ENCODE measurements at places on chromosomes 1 and 21.
A peak's percentile ranks its signal among the peaks of the same experiment; 100 is the strongest.

- no peak for DNase-seq
Measured at GRCh38 chr1:234324821-234325220, 48.4 kb upstream of the COA6 start.

- no peak for DNase-seq
Measured at GRCh38 chr1:47216278-47217059, 15.6 kb downstream of the TAL1 start.

- no peak for DNase-seq
Measured at GRCh38 chr1:58528518-58528917, 18.0 kb downstream of the OMA1 start.

- DNase-seq: no peak
Measured at GRCh38 chr1:21705303-21705980, 36.3 kb upstream of the RAP1GAP start.

DNA sequence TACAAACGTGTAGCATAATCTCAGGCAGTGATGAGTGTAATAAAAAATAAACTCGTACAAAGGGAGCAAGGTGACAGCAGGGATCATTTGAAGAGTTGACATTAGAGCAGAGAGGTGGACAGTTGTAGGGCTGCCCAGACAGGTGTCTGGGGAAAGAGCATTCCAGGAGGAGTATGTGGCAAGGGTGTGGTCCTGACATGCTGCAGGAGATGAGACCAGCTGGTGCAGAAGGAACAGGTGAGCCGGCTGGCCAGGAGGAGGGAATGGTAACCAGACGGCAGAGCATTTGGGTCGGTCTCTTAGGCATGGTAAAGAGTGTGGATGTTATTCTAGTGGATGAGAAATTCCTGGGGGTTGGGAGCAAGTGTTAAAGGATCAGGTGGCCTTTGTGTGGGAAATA is 306.3 kb downstream of the LMX1A start:
- DNase-seq: no peak

- DNase-seq: no peak
Measured at GRCh38 chr1:37792943-37793686, 532 bp upstream of the MANEAL start.

DNA sequence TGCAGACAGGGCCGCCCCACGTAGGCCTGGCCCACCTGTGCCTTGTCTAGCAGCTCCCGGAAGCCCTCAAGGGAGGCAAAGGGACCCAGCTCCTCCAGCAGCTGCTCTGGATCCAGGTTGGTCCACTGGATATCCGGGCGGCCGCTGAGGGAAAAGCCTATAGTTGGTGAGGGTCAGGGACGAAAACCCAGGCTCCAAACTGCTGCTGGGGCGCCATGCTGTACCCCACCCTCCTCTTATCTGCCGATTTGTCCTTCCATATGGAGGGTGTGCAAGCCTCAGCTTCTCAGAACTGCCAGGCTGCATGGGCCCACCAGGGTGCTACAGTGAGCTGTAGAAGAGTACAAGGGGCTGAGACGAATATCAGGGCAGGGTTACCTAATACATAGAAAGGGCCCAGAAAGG is 12.2 kb downstream of the PTCH2 start:
- no peak for DNase-seq

- peak; percentile 6 for DNase-seq
Measured at GRCh38 chr1:213669964-213670691, 317.6 kb upstream of the PROX1 start.

DNA sequence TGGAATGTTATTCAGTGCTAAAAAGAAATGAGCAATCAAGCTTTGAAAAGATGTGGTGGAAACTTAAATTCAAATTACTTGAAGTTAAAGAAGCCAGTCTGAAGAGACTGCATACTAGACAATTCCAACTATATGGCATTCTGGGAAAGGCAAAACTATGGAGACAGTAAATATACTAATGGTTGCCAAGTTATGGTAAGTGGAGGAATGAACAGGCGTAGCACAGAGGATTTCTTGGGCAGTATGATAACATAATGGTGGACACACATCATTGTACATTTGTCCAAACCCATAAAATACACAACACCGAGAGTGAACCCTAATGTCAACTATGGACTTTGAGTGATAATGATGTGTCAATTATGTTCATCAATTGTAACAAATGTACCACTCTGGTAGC is 21.1 kb upstream of the SELP start:
- DNase-seq: no peak

DNA sequence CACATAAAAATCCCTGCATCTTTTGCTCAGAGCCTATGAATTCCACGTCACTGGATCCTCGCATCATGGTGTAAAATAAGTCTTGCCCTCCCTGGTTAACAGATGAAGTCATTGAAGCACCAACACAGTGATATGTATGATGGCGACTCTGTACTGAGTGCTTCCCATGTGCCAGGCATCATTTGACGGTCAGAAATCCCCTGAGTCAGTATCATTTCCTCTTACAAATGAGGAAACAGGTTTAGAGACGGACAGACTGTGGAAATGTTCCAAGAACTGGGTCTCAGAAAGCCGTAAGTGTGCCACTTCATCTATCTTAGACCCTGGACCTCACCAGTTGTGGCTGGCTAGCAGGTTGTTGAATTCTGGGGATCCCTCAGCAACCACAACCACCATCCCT is 5.1 kb upstream of the OLFML2B start:
- no peak for DNase-seq

GRCh38 chr1:175072099-175072951 is 4.7 kb downstream of the TNN start:
- DNase-seq: no peak

DNA sequence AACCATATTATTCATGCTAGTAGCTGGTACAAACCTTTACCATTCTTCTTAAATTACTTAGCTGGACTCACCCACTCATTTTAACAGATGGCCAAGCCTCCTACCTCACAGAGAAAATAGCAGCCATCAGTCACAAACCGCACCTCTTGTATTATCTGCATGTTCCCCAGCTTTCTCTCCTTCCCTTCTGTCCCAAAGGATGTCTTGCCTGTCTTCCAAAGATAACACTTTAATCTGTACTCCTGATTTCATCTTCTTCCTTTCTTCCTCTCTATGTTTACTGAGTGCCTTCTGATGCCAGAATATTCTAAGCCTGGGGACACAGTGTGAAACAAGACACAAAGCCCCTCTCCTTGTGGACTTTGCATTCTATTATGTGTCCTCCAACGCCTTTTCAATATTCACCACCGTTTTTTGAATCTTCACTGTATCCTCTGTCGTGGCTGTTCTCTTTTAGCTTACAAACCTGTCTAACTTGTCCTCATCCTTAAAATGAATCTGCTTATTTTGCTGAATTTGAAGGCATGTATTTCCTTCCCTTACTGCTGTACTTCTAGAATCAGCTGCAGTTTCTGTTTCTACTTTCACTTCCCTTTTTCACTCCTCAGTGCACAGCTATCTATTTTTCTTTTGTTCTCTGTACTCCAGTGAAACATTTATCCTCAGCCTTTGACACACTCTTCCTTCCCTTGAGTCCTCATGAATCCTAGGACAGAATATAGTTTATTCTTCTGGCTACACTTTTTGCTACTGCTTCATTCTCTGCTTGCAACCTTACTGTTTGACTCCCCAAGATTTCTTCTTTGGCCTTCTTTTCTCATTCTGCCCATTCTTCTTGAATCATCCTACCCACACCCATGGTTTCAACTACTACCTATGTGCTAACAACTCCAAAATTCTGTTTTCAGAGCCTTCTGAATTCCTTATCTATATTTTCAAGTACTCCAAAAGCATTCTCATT is 216.9 kb upstream of the SAMSN1 start:
- DNase-seq: no peak

- DNase-seq: no peak
Measured at GRCh38 chr1:20194224-20194623, 7.9 kb upstream of the PLA2G2C start.

DNA sequence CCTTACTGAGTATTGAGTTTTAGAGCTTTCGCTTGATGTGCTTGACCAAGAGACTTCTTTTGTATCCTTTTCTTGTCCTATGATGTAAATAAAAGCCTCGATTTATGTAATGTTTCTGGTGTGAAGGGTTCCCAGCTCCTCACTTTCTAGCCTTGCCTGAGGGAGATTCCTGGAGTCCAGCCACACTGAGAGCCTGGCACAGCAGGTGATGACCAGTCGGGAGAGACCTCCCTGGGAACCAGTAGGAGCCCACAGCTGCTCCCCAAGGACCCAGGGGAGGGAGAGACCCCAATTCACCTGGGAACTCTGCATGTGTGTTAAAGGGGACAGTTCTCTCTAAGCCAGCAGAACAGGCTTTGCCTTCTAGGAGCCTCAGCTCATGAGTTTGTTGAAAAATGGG is 8.9 kb downstream of the C1orf115 start:
- no peak for DNase-seq

DNA sequence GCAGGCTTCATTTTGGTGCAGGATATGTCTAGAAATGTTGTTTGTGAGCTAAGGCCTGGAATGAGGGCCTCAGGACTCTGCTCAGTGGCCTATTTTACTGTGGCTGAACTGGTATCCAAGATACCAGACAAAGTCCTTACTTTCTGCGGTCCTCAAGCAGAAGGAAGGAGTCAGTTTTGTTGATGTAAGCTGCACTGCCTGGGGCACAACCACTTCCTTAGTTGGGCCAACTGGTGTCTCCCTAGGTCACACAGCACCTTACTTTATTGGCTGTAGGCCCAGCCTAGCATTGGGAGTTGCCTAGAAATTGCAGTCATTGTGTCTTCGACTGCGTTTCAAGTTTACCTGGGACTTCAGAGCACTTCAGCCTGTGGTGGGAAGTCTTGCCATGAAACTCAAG is 1322.7 kb downstream of the AMY1C start:
- DNase-seq: no peak

GRCh38 chr1:7491109-7491817 is 279.8 kb upstream of the VAMP3 start:
- DNase-seq: no peak

GRCh38 chr1:162873671-162874666 is 13.0 kb upstream of the CCDC190 start:
- no peak for DNase-seq

DNA sequence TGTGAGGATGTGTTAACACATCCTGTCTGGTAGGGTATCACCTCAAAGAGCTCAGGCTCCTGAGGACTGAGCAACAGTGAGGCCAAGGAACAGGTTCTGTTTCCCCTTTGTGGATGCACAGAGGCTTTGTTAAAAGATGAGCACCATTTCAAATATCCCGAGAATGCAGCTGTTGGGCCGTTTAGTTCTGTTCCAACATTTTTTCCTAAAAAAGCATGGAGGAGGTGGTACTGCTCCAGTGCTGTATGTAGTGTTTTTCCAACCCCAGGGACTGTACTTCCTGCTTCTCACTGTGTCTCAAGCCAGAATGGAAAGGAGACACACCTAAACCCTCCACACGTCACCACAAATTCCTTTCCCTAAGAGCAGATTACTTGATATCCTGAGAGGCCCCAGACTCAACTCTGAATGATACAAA is 53.8 kb upstream of the BCL10 start:
- DNase-seq: no peak

DNA sequence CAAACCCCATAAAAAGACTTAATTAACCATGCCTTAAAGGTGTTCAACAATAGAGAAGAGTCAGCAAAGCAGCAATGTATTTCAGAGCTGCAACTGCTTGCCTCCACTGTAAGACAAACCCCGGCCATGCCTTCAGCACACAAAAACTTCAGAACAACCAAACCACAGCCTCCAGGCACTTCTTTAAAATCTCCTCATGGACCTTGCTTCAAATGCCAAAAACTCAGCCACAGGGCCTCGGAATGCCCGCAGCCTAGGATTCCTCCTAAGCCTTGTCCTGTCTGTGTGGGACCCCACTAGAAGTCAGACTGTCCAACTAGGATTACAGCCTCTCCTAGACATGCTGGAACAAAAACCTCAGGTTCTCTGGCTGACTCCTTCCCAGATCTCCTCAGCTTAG is 208.1 kb upstream of the DUSP10 start:
- no peak for DNase-seq

GRCh38 chr1:205986861-205987260 is 16.3 kb downstream of the RAB7B start:
- no peak for DNase-seq

DNA sequence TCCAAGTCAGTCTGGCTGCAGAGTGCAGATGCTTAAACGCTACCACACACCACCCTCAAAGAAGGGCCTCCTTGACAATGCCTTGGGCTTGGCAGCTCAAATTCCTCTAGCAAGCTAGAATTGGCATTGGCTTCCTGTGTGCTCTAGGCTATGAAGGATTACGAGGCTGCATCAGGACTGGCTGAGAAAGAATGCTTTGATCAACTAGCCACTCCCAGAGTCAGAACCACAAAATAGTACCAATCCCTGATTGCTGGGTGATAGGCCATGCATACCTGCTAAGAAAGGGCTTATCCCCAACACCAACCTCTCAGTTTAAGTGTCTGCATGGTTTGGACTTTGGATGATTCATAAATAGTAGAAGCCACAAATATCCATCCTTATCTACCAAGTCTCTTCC is 504.9 kb downstream of the OMA1 start:
- no peak for DNase-seq

- no peak for DNase-seq
Measured at GRCh38 chr1:230713915-230714764, at the start of gene AGT. Gene AGT (minus strand): TSS chr1:230714122. CDS start chr1:230710823, 3,299 bp downstream.

- DNase-seq: no peak
Measured at GRCh38 chr1:119943216-119943615, 46.9 kb upstream of the ADAM30 start.

GRCh38 chr1:222754366-222755139 is 17.6 kb downstream of the FAM177B start:
- no peak for DNase-seq

GRCh38 chr1:238898856-238899255 is 487.5 kb upstream of the CHRM3 start:
- no peak for DNase-seq

GRCh38 chr1:23525558-23526250 is 5.3 kb downstream of the E2F2 start:
- DNase-seq: no peak

DNA sequence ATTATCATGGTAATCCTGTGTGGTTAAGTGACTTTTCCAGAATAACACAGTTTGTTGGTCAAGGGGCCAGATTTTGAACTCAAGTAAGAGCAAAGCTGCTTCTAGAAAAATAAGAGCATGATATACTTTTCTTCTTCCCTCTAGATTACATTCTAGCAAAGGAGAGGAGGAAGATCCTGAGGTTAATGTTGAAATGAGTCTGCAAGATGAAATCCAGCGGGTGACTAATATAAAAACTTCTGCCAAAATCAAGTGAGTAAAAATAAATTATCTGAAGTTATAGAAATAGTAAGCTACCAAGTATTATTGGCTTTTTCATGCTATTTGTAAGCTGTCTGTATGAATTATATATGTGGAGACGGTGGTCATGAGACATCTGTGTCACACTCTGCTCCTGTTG is 12.8 kb downstream of the WDR3 start:
- no peak for DNase-seq

DNA sequence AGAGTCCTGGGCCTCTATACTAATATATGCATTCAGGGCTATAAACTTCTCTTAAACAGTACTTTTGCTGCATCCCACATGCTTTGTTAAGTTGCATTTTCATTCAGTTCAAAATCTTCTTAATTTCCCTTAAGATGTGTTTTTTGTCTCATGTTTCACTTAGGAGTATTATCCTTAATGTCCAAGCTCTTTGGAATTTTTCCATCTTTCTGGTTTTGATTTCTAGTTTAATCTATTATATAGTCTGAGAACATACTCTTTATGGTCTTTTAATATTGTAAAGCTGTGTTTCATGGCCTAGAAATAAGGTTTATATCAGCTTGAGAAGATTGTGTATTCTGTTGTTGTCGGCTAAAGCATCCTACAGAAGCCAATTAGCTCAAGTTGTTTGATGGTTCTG is 1041.8 kb downstream of the PLA2G4A start:
- DNase-seq: no peak

- DNase-seq: no peak
Measured at GRCh38 chr1:238469146-238469631, 578.5 kb upstream of the ZP4 start.

Measured in activated CD4-positive, alpha-beta T cell treated with anti-CD3 and anti-CD28 coated beads, Interleukin-2, amount 50 U/mL, for 4 hours (primary cell).